Stimulated activated CD4-positive, alpha-beta T cell treated with anti-CD3 and anti-CD28 coated beads, TNF-alpha, amount 100 ng/mL, for 1 hour (primary cell): ENCODE measurements at places on chromosomes 1 and 21.
A peak's percentile ranks its signal among the peaks of the same experiment; 100 is the strongest.

GRCh38 chr1:40081871-40082270 lies 15.2 kb downstream of the PPT1 start:
- no peak for DNase-seq

DNA sequence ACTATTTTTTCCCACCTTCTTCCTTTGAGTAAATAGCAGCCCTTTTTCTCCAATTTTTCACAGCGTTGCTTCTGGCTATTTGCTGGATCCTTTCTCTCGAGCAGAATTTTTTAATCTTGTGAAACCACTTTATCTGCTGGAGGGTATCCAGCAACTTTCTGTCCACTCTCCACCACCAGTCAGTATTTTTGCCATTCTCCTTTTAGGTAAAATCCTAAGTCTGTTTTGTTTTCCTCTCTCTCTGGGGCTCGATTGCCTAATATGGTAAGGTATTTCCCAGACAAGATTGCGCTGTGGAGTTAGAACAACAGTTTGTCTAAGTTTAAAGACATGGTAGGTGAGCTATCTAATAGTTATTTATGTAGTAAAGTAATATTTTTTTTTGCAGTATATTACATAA lies 156.9 kb downstream of the PPP1R12B start:
- DNase-seq: no peak

DNA sequence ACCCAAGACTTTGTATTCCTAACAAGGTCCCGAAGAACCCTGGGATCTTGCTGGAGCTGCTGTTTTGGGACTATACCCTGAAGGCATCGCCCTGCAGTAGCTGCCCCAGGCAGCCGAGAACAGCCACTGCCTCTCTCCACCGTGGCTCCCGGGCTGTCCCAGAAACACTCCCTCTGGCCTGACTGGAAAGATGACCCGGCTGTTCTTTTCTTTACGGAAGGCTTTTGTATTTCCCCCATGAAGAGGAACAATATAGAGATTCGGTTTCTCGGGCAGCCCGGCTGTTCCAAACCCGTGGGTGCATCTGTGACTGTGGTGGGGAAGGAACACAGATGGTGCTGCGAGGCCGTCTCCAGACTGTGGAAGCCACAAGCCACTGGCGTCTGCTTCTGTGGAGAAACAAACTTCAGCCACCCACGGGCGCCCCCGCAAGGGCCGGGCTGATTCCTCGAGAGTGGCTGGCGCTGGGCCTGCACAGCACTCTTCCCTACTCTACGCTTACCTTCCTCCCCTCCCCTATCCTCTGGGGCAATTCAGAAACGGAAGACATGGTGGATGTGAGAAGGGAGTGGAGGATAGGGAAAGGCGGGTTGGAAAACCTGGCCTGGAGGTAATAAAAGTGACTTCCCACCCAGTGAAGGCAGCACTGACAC lies 33.7 kb upstream of the VASH2 start:
- DNase-seq: no peak

DNA sequence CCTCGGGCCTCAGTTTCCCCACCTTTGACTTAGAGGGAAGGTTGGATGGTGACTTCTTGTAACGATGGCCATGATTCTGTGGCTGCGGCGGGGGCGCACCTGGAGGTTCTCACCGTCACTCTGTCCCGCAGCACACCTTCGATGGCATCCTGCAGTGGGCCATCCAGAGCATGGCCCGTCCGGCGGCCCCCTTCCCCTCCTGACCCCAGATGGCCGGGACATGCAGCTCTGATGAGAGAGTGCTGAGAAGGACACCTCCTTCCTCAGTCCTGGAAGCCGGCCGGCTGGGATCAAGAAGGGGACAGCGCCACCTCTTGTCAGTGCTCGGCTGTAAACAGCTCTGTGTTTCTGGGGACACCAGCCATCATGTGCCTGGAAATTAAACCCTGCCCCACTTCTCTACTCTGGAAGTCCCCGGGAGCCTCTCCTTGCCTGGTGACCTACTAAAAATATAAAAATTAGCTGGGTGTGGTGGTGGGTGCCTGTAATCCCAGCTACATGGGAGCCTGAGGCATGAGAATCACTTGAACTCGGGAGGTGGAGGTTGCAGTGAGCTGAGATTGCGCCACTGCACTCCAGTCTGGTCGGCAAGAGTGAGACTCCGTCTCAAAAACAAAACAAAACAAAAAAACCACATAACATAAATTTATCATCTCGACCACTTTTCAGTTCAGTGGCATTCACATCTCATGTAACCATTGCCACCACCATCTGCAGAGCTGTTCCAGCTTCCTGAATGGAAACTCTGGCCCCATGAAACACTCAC lies 2.1 kb upstream of the PFKL start:
- DNase-seq: peak; percentile 40

GRCh38 chr1:202143768-202144401 lies 652 bp downstream of the ARL8A start:
- DNase-seq: no peak

DNA sequence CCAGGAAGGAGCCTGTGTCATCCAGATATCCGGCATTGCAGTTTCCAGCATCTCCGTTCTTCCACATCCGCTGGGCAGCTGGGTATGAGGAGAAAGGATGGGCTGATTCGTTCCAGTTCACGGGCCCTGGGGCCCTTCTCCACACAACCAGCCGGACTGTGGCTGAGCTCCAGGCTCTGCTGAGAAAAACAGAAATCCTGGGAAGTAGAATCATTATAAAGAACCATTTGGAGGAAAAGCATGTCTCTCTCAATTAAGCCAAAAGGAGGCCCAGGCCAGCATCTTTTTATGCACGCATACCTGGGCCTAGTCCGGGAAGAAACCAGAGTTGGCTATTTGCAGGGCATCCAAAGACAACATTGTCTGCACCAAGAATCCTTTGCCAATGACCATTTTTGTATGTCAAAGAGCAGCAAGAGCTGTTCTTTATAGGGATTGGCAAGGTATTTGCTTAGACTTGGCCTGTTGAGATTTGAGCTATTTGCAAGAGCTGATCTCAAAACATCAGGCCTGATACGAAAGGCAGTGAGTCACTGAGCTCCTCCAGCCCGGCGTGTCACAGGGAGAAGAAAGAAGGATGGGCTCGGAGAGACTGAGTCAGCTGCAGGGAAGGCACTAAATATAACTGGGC lies 84.9 kb upstream of the ARHGEF16 start:
- DNase-seq: no peak

DNA sequence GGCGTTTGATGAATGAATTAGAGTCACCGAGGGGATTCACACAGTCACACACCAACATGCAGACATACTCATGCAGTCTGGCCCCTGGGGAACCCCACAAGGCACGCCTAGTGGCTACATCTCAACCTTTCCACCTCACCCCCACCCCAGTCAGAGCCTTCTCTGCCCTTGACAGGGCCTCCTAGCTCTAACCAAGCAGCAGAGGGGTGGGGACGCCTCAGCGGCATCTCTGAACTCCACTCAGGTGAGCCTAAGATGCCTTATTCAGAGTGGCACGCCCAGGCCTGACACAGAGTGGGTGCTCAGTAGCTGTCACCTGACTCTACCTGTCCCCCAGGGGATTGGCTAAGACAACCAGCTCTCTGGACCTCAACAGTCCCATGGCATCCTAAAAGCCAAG lies 3.7 kb upstream of the SDC3 start:
- DNase-seq: no peak
